ENCODE measurements at places on chromosomes 11 and 22.

- DNase-seq: no peak
These were observed 31.9 kb downstream of the CTNND1 start for GRCh38 chr11:57793351-57794115.

- DNase-seq: no peak
These were observed 67.1 kb downstream of the CDKN1C start for GRCh38 chr11:2818503-2818902.

DNA sequence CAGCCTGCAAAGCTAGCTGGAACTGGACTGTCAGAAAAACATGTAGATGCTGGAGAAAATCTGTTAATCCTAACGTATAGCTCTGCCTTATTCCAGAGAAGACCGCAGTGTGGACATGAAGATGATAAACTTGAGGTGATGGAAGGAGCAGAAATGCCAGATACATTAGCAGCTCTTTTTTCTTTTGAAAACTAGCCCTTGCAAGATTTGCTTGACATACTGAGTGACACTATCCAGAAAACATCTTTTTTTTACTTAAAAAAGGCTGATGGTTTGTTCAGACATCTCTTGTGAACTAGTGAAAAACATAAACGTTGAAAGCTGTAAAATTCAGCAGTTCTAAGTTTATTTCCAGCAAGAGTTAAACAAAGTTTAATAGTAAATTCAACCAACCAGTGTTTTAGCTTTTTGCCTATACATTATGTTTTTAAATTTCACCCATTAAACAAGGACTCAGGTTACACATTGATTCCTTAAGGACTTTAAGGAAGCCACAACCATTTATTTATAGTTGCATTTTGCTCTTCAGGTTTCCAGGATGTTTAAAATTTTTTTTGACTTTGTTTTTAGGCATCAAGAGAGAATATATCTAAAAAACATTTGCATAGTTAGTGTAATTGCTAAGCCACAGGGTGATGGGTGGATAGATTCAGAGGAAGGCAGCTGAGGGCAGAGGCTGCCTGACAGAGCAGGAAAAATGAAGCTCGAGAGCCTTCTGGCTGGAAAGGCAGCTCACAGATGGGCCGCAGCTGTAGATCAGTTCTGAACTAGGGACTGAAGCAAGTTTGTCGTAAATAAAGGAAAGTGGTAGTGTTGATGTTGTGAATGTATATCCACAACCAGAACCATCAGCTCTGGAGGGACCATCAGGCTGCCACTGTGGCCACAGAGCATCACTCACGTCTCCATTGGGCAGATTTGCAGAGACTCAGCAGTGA, 9.5 kb downstream of the SNAP29 start:
- DNase-seq: no peak

DNA sequence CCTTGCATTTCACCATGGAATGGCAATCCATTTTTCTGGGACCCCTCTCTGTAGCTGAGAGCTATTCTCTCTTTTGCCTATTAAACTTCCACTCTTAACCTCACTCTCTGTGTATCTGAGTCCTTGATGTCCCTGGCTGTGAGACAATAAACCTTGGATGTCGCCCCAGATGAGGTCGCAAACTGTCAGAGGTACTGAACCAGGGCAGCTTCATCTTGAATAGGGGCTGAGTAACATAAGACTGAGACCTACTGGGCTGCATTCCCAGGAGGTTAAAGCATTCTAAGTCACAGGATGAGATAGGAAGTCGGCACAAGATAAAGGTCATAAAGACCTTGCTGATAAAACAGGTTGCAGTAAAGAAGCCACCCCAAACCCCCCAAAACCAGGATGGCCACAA, 68.0 kb downstream of the RSF1 start:
- DNase-seq: no peak

DNA sequence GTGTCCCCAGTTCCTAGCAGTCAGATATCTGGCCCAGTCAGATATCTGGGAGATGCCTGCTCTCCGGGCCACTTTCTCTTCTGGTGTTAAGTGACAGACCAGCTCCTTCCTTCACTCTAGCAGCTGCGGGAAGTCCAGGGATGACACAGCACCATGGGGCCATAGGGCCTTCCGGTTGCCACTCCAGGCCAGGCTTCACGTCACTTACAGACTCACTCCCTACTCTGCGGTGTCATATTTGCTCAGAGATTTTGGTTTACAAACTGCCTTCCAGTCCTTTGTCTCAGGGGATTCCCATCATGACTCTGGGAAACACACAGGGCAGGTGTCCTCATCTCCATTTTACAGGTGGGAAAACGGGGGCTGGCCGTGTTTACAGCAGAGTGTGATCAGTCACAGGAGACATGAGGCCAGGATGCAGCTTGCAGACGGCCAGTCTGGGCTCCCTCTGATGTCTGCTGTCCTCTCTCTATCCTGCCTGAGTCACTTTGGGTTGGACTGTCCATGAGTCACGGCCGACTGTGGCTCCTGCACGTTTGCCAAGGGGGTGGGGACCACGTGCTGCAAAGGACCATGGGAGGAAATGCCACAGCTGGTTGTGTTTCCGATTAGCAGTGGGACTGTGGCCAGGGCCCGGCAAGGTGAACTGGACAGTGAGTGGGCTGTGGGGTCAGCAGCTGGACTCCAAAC, 8.2 kb upstream of the TBC1D22A start:
- peak; percentile 74 for DNase-seq

GRCh38 chr11:70189622-70190021, 13.5 kb upstream of the FADD start:
- DNase-seq: no peak

- peak; percentile 78 for DNase-seq
These were observed 20.0 kb downstream of the TREH start for GRCh38 chr11:118659314-118659952.

All from erythroblast (primary cell).